ENCODE measurements at places on chromosomes 1 and 21.

GRCh38 chr21:29645666-29646553 lies 293.9 kb downstream of the GRIK1 start:
- no peak for DNase-seq

- no peak for DNase-seq
Observed at GRCh38 chr21:19507682-19508260, 1104.2 kb upstream of the TMPRSS15 start.

- no peak for DNase-seq
Observed at GRCh38 chr1:53461323-53462044, 2.3 kb downstream of the DMRTB1 start.

- DNase-seq = peak; percentile 17
Observed at GRCh38 chr1:209756615-209757445, 977 bp downstream of the TRAF3IP3 start.

DNA sequence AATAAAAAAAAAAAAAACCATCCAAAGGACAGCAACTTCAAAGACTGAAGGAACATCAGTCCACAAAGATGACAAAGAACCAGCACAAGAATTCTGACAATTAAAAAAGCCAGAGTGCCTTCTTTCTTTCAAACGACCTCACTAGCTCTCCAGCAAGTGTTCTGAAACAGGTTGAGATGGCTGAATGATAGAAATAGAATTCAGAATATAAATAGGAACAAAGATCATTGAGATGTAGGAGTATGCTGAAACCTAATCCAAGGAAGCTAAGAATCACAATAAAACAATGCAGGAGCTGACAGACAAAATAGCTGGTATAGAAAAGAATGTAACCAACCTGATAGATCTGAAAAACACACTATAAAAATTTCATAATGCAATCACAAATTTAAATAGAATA lies 218.2 kb downstream of the GIPC2 start:
- DNase-seq = no peak

DNA sequence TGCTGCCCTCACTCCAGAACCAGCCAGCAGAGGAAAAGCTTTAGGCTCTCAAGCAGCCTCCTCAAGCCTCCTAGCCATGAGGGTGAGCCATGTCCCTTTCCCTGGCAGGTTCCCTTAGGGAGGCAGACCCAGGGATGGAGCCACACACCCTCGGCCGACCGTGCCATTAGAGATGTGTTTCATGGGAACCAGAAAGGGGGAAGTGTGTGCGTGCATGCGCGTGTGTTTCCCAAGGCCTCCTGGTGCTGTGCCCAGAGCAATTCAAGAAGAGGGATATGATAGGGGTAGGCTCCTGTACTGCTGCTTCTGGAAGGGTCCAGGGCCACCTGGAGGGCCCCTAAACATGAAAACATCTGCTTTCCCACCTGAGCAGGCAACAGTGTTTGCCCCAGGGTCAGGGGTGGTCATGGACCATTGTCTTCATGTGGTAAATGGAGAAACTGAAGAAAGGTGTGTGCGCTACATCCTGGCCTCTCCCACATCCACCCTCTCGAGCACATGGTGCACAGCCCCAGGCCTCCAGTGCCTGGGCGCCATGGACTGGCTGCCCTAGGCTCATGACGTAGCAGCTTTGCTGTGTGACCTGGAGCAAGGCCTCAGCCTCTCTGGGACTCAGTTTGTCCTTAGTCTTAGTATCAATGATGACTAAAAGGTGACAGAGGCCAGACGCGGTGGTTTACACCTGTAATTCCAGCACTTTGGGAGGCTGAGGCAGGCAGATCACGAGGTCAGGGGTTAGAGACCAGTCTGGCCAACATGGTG lies 48.1 kb downstream of the SYF2 start:
- DNase-seq = no peak

DNA sequence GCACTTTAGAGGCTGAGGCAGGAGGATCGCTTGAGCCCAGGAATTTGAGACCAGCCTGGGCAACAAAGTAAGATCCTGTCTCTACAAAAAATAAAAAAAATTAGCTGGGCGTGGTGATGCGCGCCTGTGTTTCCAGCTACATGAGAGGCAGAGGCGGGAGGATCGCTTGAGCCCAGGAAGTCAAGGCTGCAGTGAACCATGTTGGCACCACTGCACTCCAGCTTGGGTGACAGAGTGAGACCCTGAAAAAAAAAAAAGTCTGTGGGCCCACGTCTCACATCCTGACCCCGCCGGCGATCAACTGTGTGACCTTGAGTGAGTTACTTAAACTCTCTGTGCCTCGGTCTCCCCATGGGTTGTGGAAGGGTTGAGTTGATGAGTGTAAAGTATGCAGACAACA lies 12.7 kb upstream of the ZBTB21 start:
- DNase-seq = no peak

DNA sequence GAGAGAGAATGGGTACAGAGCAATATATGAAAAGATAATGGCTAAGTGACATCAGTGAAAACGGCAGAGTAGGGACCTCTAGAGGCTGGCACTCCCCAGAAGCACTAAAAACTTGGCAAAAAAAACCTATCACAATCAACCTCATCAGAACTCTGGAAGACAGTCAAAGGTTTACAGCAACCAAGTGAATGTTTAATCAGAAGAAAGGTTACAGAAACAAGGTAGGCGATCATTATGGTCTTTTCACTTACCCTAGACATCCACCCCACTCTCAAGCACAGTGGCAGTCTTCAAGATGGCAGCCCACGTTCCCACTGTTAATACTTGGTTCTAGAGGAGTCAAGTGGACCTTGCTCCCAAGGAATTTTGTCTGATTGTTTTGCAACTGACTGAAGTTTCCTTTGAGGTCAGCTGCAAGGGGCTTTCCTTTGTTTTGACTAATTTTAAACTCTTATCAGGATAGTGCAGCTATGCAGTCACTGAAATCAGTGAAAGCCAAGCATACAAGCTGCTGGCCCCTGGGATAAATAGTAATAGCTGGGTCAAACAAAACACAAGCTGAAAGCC lies 7.2 kb downstream of the KIFAP3 start:
- DNase-seq = no peak

- DNase-seq = no peak
Observed at GRCh38 chr1:37728416-37728815, 36.1 kb downstream of the CDCA8 start.

- no peak for DNase-seq
Observed at GRCh38 chr1:6180707-6181311, 688 bp upstream of the CHD5 start.

DNA sequence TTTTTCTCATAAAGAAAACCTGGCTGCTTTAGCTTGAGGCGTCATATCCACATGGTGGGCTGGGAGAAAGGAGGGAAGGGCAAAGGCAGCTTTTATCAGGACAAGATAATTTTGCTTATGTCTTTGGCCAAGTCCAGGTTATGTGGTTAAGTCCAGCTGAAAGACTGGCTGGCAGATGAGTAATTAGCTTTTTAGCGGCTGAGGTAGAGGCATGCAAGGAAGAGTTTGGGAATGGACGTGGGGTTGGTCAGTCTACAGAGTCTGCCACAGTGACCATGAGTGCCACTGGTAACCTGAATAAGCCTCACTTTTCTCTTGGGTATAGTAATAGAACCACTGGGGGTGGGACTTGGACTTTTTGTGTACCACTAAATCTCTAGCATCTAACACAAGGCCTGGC lies 39.8 kb downstream of the NEK7 start:
- DNase-seq = no peak

DNA sequence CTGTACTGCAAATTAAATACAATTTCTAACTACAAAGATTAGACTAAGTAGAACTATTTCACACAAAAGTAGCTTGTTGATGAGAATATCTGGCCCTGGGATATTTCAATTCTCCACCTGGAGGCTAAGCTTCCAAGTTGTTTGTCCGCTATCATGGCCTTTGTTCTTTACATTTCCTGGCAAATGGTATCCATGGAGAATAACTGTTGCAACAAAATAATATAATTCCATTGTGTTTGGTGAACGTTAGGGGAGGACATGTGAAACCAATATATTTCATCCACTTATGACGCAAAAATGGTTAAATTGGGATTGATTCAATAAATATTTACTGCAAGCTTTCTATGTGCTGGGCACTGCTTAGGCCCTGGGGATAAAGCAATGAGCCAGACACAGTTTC lies 565.4 kb downstream of the PTPRC start:
- DNase-seq = no peak

- DNase-seq = no peak
Observed at GRCh38 chr1:62245201-62245600, 50.6 kb downstream of the L1TD1 start.

DNA sequence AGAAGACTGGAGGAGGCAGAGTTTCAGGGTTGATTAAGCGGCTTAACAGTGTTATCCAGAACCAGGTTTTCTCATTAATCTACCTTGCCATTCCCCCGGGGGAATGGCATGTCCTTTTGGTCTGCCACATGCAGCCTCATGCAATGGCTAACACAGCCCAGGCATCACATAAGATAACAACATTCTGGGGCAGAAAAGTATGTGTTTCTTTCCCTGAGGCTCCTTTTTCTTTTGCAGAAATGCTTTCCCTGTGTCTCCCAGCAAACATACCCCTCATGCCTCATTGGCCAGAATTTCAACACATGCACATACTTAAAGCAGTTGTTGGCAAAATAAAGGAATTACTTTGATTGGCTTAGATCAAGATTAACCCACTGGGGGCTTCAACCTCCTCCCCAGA lies 98.6 kb downstream of the OMA1 start:
- DNase-seq = no peak

DNA sequence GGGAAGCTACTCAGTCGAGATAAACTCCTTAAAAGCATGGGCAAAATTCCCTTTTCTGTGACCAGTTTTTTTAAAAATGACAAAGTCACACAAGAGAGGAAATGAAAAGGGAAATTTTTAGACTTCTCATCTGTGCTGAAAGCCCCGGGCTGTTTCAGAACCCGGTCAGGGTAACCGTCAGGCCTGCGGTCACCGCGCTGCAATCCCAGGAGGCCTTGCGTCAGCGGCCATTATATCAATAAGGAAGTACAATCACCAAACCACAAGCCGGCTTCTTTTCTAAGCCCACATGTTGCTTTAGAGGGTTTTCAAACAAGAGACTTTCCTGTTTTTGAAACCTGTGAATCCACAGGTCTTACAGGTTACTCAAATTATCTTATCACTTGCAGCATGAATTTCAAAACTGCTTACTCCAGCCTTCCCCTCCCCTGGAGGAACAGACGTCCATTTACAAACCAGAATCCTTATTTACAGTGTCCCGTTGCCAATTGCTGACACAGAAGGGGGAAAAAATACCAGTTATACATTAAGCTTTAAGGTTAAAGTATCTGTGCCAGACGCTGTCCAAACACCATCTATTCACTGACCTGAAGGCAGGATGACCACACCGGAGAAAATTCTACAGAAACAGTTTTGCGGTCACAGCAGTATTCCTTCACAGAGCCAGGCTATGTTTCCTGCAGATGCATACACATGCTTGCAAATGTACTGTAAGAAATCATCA lies 165.3 kb downstream of the TOMM20 start:
- peak; percentile 88 for DNase-seq

GRCh38 chr21:41065539-41065938 lies 102.4 kb upstream of the BACE2 start:
- no peak for DNase-seq

DNA sequence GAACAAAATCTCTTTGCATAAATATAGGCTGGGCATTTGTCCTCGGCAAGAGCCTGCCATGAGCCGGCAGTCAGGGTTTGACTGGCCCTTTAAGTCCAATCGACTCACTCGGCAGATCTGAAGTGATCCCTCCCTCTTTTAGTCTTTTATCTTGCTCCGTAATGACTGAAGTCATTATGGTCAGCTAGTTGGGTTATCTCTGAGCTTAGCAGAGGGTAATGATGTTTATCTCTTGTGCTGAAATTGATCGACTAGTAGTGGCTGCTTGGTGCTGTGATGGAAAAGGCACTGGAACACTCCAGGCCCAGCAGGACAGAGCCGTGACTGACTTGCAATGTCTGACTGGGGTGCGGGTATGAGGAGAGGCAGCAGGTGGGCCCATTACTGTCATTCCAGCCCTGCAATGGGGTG lies 468 bp upstream of the ABCA4 start:
- no peak for DNase-seq

- DNase-seq = no peak
Observed at GRCh38 chr1:155474146-155474545, 88.5 kb downstream of the ASH1L start.

- no peak for DNase-seq
Observed at GRCh38 chr21:32921632-32922230, 104.0 kb upstream of the OLIG2 start.

DNA sequence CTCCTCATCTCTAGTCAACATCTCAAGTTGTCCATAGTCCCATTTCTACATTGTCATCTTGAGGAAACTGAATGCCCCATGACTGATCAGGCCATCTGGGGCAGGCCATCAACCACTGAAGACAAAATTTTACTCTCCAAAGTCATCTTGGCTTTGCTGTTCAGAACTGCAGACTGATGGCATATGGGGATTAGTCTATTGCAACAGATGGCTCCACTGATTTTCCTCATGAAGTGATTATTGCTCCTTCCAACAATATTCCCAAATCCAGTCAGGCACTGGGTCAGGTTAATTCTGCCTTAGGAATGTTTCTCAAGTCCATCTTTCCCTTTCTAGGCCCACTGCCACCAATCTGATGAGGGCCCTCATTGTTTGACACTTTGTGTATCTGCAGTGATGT lies 101.7 kb downstream of the ESRRG start:
- DNase-seq = no peak

DNA sequence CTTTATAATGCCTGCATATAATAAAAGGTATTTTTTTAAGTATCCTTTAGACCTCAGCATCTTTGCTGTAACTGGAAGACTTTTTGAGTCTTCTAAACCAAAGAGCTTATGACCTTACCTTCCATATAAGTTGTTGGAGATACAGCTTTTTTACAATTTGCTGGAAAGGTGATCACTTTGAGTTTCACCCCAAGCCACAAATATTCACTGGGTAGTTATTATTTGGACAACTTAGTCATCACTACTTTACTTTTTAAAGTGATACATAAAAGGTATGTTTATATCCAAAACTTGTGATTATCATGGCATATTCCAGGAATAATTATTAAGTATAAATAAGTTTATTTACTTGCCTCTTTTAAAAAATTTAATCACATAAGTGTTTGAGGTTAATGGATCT lies 246.7 kb upstream of the NRIP1 start:
- DNase-seq = no peak

DNA sequence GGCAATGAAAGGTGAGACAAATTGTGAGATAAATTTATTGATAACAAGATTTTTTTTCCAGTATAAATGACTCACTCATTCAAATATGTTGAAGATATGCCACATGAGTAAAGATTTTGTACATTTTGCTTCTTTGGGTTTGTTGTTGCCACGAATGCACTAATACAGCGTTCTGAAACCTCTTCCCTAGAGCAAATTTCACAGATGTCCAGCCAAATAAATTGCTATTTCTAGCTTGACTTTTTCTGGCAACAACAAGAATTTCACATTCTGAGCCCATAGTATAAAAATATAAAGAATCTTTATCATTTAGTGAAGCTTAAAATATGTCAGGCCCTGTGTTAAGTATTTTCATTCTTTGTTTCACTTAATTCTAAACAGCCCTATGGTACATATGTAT lies 114.5 kb upstream of the COL24A1 start:
- no peak for DNase-seq

All from T-helper 22 cell (primary cell).